ENCODE measurements at places on chromosomes 2 and 18. TPM values are rescaled to one million over a fixed set of nuclear protein-coding genes. Genes with fewer than 3 reads are reported as not detected.

The CCDC68 gene
- total RNA-seq = 7.1 TPM

- no peak for DNase-seq
These were observed 805 bp downstream of the CIDEA start for GRCh38 chr18:12254820-12255511.

GRCh38 chr18:79528846-79529245 is 133.1 kb downstream of the NFATC1 start:
- DNase-seq = peak; percentile 54

The DSG1 gene
- total RNA-seq = 0.76 TPM

Measured in heart right ventricle (tissue), 16 donors.